ENCODE measurements at places on chromosomes 1 and 21.

DNA sequence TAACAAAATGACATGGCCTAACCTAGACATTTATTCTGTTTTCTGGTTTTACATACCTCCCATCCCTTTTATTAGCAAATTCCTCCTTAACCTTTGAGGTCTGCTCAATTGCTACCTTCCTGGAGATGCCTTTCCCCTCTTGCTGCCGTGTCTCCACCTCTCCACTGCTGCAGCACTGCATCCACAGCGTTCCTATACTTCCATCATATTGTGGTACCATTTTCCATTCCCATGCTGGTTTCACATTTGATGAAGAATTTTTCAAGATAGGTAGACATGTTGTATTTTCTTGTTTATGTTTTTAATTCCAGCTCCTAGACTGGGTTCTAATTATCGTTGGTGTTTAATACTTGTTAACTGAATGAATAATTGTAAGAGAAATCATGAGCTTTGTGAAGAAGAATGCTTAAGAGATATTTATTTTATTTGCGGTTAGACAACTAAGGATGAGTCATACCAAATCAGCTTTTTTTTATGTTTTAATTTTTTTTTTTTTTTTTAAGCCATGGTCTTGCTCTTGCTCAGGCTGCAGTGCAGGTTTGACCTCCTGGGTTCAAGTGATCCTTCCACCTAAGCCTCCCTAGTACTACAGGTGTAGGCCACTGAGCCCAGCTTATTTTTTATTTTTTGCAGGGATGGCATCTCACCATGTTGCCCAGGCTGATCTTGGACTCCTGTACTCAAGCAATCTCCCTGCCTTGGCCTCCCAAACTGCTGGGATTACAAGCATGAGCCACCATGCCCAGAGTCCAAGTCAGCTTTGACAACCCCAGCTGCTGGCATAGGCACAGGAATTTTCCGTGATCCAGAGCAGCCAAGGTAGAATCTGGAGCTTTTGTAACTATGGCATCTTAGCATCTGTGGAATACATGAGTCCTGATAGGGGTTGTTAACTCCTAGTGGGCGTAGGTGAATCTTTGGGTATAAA is 44.0 kb downstream of the ATP6V1G3 start:
- DNase-seq = no peak

DNA sequence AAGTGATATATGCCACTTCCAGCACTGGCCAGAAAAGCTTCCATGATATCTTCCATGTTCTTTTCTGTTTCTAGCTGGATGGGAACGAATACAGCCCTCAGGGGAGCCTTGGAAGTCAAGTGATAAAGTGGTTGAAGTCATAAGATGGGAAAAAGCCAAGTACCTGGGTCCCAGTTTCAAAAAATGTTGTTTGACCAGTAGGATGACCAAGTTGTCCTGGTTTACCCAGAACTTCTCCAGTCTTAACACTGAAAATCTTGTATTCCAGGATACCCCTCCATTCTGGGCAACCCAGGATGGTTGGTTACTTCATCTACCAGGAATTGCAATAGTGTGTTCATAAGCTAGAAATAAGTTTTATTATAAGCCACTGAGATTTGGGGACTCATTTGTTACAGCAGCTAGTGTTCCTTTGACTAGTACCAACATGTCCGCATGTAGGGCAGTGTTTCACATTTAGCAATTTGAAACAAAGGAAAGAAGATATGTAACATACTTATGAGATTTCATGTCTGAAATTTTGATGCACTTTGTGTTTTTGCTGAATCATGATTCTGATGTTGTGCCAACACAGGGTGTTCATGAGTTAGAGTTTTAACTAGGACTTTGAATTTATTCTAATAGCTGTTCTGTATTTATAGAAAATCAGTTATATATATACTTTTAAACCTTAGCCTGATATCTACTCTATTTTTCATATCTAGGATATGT is 139.9 kb downstream of the TPR start:
- no peak for DNase-seq

GRCh38 chr1:196128835-196129234 is 479.4 kb downstream of the KCNT2 start:
- DNase-seq = no peak

DNA sequence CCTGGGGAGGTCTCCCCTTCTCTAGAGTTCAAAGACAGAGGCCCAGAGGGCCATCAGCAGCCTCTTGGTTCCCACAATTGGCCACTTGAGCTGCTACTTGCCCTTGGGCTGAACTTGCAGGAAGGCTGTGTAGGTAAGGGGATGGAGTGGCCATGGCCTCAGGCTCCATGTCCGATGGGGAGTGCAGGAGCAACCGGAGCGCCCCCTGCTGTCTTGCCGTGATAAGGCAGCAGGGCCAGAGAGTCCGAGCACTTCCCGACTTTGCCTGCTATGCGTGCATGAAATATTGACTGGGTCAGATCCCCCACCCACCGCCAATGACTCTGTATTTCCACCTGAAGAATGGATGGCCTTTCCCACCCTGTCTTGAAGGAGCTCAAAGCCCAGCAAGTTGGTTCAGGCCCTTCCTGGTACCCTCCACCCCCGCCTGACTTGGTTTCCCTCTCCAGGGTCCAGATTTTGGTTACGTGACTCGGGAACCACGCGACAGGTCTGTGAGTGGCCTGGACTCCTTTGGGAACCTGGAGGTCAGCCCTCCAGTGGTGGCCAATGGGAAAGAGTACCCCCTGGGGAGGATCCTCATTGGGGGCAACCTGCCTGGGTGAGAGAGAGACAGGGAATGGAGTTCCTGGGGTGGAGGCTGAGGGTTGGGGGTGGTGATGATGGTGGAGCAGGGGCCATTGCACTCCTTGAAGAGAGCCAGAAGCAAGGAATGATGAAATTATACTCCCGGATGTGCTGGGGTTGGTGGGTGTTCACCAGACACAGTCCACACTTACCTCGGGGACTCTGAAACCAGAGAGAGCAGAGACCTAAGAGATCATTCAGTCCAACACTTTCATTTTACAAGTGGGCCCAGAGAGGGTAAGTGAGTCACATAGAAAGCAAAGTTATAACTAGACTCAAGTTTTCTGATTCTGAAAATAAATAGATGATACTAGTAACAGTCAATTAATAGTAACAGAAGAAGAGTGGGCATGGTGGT is 25.6 kb downstream of the PADI3 start:
- no peak for DNase-seq

GRCh38 chr1:167623951-167624350 is 6.1 kb upstream of the RCSD1 start:
- DNase-seq = no peak

GRCh38 chr1:36871146-36871971 is 163.0 kb downstream of the GRIK3 start:
- DNase-seq = no peak

DNA sequence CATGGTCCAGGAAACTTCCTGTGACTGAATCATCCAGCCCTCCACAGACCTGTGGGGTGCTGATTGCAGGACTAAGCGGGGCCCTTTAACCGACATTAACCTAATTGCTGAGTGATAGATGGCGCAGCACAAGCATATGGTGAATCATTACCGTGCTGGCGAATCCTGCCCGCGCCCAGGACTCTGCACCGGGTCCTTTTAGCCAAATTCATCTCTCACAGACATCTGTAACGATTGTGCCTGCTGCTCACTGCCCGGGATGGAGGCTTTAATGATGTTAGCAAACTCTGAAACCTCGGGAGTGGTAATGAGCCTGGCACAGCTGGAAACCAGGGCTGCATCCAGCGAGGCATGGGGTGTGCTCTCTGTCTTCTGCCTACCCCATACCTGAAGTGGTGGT is 147.3 kb upstream of the CD34 start:
- no peak for DNase-seq

GRCh38 chr1:178768423-178768822 is 43.4 kb downstream of the RALGPS2 start:
- DNase-seq = no peak

- no peak for DNase-seq
Measured at GRCh38 chr1:81304187-81304586, 496.5 kb upstream of the ADGRL2 start.

DNA sequence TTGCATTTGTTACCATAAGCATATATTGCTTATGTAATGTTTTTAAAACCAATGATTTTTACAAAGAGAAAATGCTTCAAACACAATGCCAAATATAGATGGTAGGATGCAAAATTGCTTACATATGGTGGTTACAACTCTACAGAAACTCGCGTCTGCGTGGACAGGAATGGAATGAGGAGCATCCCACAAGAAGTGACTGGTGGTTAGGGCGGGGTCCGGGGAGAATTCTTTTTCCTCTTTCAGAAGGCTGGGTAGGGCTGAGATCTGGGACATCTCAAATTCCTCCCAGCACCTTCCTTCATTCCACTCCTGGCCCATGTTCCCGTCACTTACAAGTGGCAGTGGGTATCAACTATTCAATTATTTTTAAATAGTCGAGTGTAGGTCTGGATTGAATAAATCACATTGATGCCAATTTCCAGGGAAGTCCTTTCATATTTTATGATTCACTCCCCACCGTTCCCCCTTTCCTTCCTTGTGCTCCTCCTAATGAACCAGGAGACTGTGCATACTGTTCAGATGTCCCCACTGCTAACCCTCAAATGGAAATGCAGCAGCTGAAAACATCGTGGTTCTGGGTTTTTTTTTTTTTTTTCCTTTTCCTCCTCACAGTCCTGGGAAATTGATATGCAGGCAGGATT is 174.5 kb upstream of the POU3F1 start:
- DNase-seq = no peak

DNA sequence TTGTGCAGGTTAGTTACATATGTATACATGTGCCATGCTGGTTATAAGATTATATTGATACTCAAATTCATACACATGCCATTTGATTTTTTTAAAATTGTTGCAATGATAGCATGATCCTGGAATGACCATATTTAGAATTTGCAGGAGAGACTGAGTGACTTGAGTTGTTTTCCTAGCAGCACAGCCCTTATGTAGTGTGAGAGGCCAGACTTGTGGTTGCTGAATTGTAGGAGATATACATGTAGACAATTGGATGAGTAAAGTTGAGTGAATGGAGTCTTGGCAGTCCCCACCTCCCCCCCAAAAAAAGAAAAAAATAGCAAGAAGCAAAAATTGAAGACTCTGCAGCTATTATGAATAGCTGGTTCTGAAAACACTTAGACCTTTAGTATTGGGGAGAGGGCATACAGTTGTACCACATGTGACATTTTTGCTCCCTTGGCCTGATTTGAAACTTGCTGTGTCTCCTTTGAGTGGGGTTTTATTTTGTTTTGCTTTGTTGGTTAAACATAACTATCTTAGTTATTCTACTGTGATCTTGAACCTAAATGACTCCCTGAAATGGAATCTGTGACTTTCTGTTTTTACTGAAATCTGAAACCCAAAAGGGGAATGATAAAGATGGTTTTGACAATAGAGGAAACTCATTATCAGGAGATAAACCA is 280.3 kb downstream of the HMCN1 start:
- DNase-seq = no peak
